Vagina (tissue), 2 donors: ENCODE measurements at places on chromosomes 2 and 18. TPM values are rescaled to one million over a fixed set of nuclear protein-coding genes. Genes with fewer than 3 reads are reported as not detected.

Gene GALNT14
- 1.7 TPM for total RNA-seq

Gene GRHL1
- total RNA-seq, result 126 TPM

Gene KRCC1
- total RNA-seq, result 24.3 TPM

Gene HTR2B
- 0.49 TPM for total RNA-seq

Gene RAB12
- total RNA-seq, result 35.8 TPM

Gene MAP3K19
- not detected for total RNA-seq

Gene MFSD2B
- total RNA-seq, result not detected

Gene IL1R2
- total RNA-seq, result 63.3 TPM

Gene LRP1B
- 8.8 TPM for total RNA-seq

Gene FAM136A
- 12.5 TPM for total RNA-seq

Gene ANKRD30BL
- 1.2 TPM for total RNA-seq

Gene NRP2
- 65.6 TPM for total RNA-seq

Gene RAB6C
- not detected for total RNA-seq

Gene PCBP1
- 210 TPM for total RNA-seq

Gene HOXD4
- total RNA-seq, result 4.9 TPM

Gene IL18R1
- total RNA-seq, result 4.9 TPM

Gene FRZB
- 3.9 TPM for total RNA-seq

Gene AGFG1
- total RNA-seq, result 53.3 TPM

Gene SMYD1
- total RNA-seq, result not detected

Gene CCDC141
- 2.0 TPM for total RNA-seq

Gene LINC00305
- not detected for total RNA-seq

Gene CXCR1
- 0.49 TPM for total RNA-seq

Gene INHBB
- 19.4 TPM for total RNA-seq

Gene MC5R
- total RNA-seq, result 0.74 TPM

Gene UGT1A3
- total RNA-seq, result not detected

Gene CD8B2
- total RNA-seq, result 0.74 TPM

Gene LOXL3
- total RNA-seq, result 6.1 TPM

Gene CHRNA1
- total RNA-seq, result not detected

Gene MARCO
- total RNA-seq, result 5.6 TPM

Gene PRSS56
- not detected for total RNA-seq
